ENCODE measurements at places on chromosomes 13 and 19.

GRCh38 chr19:55116232-55116858, 1.1 kb downstream of the PPP1R12C start:
- DNase-seq, result peak; percentile 21

DNA sequence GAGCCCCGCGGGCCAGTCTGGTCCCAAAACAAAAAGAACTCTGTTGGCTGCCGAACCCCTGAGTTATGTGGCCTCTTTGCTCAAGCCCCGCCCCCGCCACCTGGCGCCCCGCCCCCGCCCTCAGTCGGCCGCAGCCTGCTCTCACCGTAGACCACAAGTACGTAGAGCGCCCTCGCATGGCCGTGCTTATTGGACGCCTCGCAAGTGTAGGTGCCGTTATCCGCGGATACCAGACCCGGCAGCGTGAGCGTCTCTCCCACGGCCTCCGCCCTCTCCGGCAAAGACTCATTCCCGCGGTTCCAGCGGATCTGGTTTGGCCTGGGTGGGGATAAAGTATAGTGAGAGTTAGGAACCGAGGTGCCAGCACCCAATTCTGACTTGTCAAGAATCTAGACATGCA, 5.5 kb upstream of the ZNF428 start:
- peak; percentile 77 for DNase-seq

GRCh38 chr13:91630946-91631345, 232.5 kb downstream of the GPC5 start:
- DNase-seq, result no peak

GRCh38 chr13:64551755-64552154, 2678.4 kb downstream of the PCDH9 start:
- no peak for DNase-seq

All from stimulated activated CD8-positive, alpha-beta memory T cell treated with anti-CD3 and anti-CD28 coated beads, Interleukin-7, amount 100 ng/mL, for 4 hours (primary cell).